ENCODE measurements at places on chromosomes 4 and X.

- DNase-seq, result no peak
Measured at GRCh38 chr4:152464030-152464823, 71.7 kb downstream of the FBXW7 start.

GRCh38 chrX:20506739-20507138 is 240.0 kb upstream of the RPS6KA3 start:
- no peak for DNase-seq

DNA sequence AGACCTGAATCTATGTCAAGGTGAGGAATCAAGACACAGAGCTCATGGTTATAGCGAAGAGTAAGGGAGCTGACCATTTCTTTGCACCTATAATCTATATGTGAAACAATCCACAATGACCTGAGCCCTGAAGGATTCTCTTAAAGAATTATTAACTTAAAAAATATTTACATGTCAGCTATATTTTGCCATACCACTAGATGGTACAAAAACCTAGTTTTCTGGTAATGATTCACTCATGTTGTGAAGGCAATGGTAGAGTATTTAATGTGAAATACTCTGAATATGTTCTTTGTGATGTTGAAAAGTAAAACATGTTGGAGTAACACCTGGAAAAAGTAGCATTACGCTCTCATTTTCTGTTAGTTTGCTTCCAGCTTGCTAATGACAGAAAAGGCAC is 40.0 kb downstream of the VGLL1 start:
- no peak for DNase-seq

DNA sequence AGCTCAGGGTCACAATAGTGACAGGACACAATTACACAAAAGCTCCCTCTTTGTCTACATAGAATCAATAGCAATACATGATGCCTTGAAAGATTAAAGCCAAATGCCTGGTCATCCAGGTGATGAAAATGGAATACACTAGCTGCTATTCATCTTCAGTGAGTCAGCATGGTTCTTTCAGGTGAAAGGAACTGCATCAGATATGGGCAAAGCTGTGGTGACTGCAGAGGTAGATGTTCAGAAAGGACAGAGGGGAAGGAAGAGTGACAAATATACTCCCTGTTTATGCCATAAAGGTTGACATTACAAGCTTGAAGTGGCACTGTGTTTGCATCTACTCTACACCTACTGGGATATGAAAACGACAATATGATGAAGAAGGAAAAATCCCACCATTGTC is 20.0 kb upstream of the FTHL17 start:
- no peak for DNase-seq
